ENCODE measurements at places on chromosomes 5 and 9.

DNA sequence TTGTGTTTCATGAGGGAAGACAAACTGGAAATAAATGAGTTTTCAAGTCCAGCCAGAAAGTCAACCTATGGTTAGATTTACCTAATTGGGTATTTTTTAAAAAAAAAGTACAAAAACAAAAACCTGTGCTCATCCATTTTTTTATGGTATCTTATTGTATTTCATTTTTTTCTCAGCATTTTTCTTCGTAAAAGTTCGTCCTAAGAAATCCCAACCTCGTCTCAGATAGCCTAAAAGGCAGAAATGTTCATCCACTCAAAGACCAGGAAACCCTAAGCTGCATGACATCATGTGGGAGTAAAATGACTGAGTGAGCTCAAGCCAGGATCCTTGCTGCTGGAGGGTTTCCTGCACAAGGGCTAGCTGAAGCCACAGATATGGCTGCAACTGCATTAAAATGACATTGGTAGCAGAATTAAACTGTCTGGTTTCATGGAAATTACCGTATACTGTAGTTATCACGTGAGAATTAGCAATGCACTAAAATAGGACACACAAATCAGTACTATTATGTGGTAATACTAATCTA is 70.4 kb downstream of the NFIB start:
- DNase-seq = no peak

GRCh38 chr5:16455668-16456067 is 9.9 kb downstream of the ZNF622 start:
- no peak for DNase-seq

- no peak for DNase-seq
These were observed 50.4 kb upstream of the RNF130 start for GRCh38 chr5:180121826-180122413.

GRCh38 chr5:167763772-167764171 is 527.7 kb upstream of the WWC1 start:
- peak; percentile 19 for DNase-seq

DNA sequence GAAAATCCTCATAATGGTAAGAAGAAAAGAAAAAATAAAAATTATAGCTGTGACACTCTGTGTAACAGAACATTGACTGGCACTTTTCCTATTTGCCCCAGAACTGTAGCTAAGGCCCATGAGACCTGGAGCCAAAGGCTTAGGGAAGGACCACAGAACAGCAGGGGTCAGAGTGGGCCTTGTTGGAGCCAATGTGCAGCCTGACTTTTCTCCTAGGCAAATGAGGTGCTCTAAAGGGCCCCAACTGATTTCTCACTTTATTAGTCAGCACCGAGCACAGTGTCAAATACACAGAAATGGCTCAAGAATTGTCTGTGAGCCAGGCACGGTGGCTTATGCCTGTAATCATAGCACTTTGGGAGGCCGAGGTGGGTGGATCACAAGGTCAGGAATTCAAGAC is 4.0 kb upstream of the MEGF9 start:
- DNase-seq = no peak

- no peak for DNase-seq
These were observed 158.5 kb downstream of the C9orf50 start for GRCh38 chr9:129462360-129462759.

DNA sequence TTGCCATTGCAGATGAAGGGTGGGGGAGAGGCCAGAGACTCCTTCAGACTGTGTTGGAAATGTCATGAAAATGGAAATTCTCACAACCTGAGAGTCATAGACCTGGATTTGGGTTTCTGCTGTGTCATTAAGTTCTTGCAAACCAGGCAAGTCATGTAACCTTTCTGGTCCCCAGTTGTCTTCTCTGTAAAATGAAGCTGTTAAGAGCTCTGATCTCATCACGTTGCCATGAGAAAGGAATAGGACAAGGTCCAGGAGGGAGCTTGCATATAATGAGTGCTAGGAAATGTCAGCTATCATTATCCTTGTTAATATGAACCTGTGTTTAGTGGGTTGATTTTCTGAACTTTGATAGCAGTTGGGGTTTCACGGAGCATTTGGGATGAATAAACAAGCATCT is 59.1 kb downstream of the FGF1 start:
- no peak for DNase-seq

DNA sequence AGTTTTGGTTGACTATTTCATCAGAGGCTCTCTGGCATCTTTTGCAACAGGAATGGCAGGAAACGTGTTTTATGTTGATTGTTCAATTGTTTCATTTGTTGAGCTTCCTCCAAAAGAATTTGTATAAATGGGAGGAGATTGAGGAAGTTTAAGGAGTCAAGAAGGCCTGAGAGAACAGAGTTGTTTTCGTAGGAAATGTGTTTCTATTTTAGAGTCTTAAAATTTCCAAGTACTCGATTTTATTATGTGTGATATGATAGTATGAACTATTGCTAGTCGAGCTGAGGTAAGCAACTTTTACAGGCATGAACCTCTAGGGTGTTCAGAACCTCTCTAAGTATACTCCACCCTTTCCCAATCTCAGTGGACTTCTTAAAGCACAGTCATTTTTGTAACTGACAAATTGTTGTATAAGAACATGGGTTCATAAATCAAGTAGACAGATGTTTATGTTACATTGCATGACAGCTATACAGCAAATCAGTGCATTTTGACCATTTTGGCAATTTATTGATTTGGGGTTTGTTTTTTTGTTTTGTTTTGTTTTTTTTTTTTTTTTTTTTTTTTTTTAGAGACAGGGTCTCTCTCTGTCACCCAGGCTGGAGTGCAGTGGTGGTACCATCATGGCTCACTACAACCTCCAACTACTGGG is 47.4 kb downstream of the POLK start:
- no peak for DNase-seq

DNA sequence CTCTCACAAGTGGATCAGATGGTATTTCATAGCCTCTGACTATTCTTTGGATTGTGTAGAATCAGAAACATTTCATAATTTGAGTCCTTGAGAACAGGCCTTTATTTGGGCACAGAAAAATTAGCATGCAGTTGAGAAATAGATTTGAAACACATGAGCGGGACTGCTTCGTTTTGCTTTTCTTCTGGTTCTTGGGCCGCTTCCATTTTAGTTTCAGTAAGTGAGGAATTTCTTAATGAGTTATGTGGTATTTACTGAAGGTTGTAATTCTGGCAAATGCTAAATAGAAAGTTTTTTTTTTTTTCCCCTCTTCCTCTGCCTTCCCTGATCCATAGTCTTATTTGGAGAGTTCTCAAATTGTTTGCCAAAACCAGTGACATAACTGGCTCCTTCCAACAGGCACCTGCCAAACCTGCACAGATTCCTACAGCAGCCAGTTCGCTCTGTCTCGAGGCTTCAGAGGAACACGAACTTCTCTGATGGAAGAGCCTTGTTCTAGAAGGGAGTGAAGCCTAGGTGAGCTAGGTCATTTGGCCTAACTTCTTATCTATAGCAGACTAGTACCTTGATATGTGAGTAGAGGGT is 71.2 kb upstream of the SLC28A3 start:
- no peak for DNase-seq

GRCh38 chr5:154784856-154785255 is 29.7 kb downstream of the LARP1 start:
- no peak for DNase-seq

DNA sequence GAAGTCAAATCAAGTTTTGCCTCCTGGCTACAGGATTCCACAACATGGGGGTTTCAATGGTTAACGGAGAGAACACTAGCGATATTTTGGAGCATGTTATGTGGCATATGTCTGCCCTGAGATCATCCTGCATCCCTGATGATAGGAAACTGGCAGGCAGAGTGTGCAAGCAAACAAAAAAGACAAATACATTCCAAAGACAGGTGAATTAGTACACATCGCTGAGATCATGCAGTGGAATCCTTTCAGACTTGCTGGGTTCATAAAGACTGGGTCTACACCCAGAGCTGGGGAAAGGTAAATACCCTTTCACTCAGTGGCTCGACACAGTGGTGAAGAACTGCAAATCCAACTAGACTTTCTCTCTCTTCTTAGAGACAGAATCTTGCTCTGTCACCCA is 286.5 kb downstream of the EFNA5 start:
- no peak for DNase-seq

GRCh38 chr9:112050544-112051475 is 124.3 kb downstream of the SUSD1 start:
- no peak for DNase-seq

DNA sequence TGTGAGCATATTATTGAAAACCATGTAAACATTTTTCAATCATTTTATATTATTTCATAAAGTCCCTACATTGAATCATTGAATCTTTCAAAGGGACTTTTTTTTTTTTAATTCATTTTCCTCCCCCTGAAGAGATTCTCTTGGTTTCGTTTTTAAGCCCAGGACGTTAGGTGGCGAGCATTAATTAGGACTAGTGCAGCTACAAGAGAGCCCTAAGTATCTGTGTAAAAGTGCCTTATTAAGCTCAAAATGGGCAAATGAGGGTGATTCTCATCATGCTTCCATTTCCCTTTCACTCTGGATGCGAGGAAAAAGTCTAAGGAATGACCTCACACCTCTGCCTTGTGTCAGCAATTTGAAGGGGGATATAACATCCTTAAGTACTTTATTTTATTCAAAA is 517.9 kb upstream of the ITGA1 start:
- DNase-seq = no peak

- no peak for DNase-seq
These were observed 248.5 kb downstream of the SMARCA2 start for GRCh38 chr9:2263665-2264064.

GRCh38 chr5:1412163-1412562 is 33.1 kb downstream of the SLC6A3 start:
- DNase-seq = no peak

GRCh38 chr9:130069048-130069447 is 15.3 kb downstream of the GPR107 start:
- DNase-seq = no peak

GRCh38 chr9:134192311-134192950 is 28.1 kb upstream of the RNU6ATAC start:
- DNase-seq = no peak

DNA sequence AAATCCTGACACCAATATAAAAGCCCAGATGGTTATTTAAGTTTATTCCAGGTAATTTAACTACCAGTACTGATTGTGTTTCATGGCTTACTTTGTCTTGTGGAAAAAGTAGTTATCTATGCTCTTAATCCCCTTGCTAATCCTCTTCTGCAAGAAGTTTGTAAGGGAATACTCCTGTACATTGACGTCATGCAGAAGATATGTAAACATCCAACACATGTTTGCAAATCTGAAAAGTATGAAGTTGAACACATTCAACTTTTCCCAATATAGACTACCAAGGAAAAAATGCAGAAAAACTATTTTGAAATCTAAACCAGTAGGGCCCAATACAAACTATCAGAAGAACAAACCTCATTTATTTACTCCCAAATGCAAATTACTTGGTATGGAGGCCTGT is 56.3 kb upstream of the ELL2 start:
- DNase-seq = no peak

GRCh38 chr5:174317256-174317894 is 271.9 kb downstream of the NSG2 start:
- DNase-seq = peak; percentile 69

- no peak for DNase-seq
These were observed 214.4 kb downstream of the NSG2 start for GRCh38 chr5:174259696-174260420.

DNA sequence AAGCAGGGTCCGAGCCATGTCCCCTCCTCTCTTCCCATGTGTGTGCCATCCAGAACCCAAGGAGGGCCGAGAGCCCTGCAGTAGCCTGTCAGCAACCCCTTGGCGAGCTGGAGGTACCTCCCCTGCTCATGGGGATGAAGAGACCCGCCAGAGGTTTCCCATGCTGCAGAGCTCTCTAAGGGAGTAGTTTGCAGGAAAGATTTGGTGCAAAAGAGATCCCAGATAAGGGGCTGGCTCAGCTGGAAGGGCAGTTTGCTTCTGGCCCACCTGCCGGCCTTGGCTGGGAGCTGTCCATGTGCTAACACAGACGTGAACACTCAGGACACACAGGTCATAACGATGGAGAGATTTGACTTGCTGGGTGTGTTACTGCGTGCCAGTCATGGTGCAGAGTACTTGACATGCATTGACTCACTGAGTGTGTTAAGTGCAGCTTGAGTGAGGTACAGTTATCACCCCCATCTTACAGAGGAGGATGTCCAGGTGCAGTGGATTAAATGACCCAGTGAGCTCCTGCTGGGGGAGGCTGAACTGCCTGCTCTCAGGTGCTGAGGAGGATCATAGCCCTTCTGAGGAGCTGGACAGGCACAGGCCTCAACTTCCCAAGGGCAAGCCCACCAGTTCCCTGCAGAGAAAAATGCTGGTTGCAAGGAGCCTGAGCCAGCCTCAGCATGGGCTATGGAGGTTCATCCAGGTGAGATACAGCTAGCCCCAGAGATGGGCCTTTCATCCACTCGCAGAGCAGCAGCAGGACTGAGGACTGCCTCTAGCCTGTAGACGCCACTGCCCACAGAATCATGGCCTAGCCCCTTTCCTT is 6.3 kb upstream of the SLC25A48 start:
- no peak for DNase-seq

- no peak for DNase-seq
These were observed 13.3 kb downstream of the CDC26 start for GRCh38 chr9:113261917-113262671.

DNA sequence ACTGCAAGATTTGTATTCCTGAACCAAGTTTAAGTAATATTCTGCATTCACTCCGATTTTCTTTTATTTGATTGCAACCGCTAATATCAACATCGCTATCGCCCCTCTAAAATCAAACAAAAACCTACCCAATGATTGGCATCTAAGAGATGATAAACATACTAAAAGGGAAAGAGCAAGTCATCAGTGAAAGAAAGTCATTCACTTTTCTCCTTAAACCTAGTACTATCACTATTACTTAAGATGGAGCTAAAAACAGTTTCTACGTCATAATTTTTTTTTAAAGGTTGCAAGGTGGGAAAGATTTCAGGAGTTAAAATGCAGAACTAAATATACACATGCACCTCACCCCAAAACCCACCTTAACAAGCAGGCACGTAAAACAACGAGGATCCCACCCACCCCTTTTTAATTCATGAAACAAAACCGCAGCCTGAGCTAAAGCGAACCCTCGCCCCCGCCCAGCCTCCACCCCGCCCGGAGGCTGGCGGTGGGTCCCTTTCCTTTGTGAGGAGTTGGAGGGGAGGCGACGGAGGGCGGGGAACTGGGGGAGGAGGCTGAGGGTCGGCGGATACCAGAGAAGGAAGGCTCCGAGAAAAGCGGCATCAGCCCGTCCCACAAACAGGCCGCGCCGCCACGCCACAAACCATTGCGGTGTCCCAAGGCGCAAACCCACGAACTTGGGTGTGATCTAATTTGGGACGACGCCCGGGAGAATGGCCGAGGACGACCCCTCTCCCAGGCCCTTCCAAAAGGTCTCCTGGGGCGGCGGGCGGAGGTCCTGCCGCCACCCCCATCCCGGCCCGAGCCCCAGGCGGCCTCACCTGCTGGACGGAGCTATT is 861 bp downstream of the UBQLN1 start:
- peak; percentile 28 for DNase-seq
